ENCODE measurements at places on chromosomes 7 and 10.

GRCh38 chr10:12748186-12748585 is 253.3 kb downstream of the CCDC3 start:
- no peak for DNase-seq

GRCh38 chr10:43249962-43250614 is 16.8 kb downstream of the RASGEF1A start:
- DNase-seq = peak; percentile 46

DNA sequence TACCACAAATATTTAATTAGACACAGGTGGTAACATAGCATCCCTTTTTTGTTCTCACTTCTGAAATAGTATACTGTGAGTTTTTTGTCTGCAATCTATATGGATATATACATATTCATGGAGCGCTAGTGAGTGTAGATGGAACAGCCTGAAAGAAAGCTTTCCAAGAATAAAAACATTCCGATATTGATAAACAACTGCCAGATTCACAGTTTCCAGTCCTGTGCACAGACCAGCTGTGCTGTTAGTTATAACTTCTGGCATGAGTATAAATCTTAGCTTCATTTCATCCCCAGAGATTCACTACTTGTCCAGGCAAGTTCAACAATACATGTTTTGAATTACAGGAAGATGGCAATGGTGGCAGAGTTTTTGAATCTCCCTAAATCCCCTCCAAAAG is 467.1 kb upstream of the STEAP1 start:
- DNase-seq = no peak

GRCh38 chr10:123574109-123574698 is 92.0 kb upstream of the GPR26 start:
- DNase-seq = no peak

DNA sequence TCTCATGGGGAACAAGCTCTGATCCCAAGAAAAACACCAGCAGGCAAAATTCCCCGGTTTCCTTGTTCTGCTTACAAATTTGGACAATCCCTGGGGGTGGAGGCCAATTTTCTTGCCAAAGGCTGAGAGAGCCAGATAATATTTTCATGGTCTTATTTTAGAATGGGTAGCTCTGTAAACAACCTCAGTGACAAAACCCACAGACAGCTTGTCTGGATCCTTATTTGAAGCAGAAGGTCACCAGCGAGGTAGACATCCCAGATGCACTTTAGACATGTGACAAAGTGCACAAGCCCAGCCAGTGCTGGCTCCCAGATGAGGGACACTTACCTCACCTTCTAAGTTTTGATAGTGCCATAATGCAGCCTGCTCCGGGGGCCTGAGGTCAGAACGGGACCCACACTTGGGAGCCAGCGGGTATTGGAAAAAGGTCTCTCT is 102.6 kb upstream of the DDC start:
- no peak for DNase-seq

- DNase-seq = no peak
Observed at GRCh38 chr10:104170610-104171254, 48.8 kb downstream of the SFR1 start.

DNA sequence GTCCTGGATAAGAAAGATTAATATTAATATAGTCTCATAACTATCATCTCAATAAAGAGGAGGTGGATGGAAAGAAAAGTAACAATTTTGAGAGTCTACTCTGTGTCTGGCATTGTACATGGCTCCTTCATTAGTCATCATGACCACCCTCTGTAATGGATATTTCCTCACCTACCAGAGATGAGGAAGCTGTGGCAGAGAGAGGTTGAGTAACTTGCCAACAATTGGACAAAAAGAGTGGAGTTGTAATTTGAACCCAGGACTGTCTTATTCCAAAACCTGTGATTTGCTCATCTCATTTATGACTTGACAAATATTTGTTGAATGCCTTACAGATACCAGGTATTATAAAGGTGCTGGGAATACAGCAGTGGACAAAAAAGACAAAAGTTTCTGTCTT is 2.1 kb upstream of the IDE start:
- no peak for DNase-seq

DNA sequence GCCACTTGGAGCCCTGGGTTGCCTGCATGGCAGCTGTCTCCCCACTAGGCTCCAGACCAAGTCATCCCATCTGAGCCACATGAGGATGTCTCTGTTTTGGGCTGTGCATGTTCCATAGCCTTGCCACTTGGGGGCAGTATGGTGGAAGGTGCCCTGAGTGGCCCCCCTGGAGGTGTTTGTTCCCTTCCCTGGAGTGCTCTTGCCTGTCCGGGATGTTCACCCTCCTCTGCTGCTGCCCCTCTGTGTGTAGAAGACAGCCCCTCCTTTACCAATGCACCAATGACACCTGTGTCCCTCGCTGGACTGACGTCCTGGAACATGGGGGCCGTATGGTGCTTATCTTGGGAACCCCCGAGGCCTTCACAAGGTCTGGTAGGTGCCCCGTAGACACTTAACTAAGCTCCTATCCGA is 100.2 kb downstream of the ACTR3B start:
- DNase-seq = no peak

- no peak for DNase-seq
Observed at GRCh38 chr10:48465860-48466521, 138.9 kb downstream of the ARHGAP22 start.

- no peak for DNase-seq
Observed at GRCh38 chr10:73116017-73116416, 5.8 kb downstream of the NUDT13 start.

GRCh38 chr7:33750177-33750576 is 155.2 kb upstream of the BMPER start:
- DNase-seq = no peak

DNA sequence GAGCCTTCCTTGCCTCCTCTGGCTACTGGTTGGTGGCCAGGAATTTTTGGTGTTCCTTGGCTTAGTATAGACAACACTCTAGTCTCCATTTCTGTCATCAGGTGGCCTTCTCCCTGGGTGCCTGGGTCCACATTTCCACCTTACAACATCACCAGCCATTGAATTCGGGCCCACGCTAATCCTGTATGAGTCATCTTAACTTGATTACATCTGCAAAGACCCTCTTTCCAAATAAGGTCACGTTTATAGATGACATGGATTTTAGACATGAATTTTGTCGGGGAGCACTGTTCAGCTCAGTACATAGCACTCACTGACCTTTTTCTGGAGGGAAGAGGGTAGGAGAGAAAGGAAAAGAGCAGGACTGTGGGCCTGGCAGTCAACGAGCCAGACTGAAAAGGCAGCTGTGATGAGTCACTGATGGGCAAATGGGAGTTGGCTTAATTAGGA is 39.4 kb downstream of the MMRN2 start:
- DNase-seq = no peak

DNA sequence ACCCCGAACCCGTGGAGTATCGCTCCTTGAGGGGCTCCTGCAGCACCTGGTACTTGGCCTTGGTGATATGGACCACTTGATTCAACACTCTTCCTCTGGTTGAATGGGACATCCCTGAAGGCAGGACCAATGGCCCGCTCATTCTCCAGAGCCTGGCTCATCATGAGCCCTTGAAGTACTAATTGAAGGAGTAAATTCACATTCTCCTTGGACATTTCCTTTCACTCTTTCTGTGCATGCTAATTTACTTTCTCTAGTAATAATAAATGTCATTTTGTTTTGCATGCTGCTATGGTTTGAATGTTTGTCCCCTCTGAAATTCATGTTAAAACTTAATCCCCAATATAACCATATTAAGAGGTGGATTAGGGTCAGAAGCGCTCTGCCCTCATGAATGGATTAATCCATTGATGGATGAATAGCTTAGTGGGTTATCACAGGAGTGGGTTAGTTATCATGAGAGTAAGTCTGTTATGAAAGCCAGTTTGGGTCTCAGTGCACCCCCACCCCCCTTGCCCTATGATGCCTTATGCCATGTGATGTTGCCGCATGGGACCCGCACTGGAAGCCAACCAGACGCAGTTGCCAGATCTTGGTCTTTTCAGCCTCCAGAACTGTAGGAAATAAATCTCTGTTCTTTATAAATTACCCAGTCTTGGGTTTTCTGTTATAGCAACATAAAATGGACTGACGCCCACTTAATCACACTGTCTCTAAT is 23.8 kb downstream of the FGFBP3 start:
- no peak for DNase-seq

- no peak for DNase-seq
Observed at GRCh38 chr7:26709210-26709990, 155.0 kb downstream of the SKAP2 start.

GRCh38 chr10:61882621-61883370 is 18.7 kb upstream of the ARID5B start:
- DNase-seq = no peak

- DNase-seq = no peak
Observed at GRCh38 chr7:132604121-132604520, 27.9 kb upstream of the PLXNA4 start.

DNA sequence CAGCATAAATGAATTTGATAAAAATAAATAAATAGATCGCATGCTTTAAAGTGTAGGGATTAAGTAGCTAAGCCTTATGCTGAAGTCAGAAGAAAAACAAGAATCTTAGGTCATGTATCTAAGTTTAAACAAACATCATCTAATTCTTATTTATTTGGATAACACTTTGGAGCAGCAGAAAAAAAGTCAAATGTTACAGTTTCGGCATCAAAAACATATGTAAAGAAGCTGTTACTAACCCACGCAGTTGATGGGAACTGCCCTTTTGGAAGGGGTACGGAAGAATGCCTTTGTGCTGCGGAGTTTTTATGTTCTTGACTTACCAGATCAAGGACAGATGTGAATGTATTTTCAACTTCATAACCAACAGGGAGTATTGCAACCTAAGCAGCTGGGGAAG is 37.3 kb upstream of the HABP2 start:
- no peak for DNase-seq
